ENCODE measurements at places on chromosomes 11 and 22.

- no peak for DNase-seq
Observed at GRCh38 chr11:104844451-104844850, 53.8 kb downstream of the CASP12 start.

- DNase-seq: no peak
Observed at GRCh38 chr22:28269277-28269676, 350.2 kb upstream of the PITPNB start.

GRCh38 chr22:41772645-41773044, 27.8 kb upstream of the CCDC134 start:
- DNase-seq: no peak

DNA sequence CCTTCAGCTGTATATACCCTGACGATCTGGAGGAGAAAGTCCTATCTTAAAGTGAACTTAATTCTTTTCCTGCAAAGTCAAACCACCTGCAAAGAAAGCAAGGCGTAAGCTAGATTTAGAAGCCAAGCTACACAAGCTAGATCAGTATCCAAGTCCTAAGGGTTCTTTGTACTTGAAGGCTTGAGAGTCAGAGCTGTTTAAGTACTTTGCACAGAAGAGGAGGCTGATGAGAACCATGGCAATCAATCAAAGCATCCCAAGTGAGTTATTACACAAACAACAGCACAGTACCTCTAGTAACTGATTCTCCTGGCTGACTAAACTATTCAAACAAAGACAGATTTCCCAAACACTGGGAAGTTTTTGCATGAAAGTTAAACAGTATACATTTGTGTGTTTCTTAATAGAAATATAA, 1.9 kb downstream of the CDON start:
- no peak for DNase-seq

- DNase-seq: no peak
Observed at GRCh38 chr11:117189191-117189940, 9.8 kb upstream of the TAGLN start.

- DNase-seq: no peak
Observed at GRCh38 chr22:24323233-24323632, 52.6 kb downstream of the SPECC1L start.

DNA sequence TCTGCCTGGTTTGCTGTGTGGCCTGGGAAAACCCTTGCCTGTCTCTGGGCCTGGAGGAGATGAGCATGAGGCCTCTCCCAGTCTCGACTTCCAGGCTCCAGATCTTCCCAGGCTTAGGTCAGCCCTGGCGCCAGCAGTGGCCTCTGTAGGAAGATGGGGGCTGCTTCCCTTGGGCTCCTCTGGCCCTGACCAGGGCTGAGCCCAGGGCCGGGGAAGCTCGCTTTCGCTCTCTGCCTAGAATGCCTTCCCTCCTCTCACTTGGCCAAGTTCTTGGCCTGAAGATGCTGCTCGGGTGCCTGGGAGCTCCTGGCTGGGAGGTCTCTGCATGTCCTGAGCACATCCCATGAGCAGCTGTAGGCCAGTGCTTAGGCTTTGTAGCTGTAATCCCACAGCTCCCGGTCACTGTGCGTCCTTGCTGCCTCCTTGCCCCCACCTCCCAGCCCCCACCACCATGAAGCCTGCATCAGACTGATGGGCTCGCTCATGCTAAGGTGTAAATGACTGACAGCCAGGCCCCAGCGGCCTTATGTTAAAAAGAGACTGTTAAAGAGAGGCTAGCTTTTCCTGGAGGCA, 25.5 kb downstream of the SHISAL1 start:
- DNase-seq: no peak

DNA sequence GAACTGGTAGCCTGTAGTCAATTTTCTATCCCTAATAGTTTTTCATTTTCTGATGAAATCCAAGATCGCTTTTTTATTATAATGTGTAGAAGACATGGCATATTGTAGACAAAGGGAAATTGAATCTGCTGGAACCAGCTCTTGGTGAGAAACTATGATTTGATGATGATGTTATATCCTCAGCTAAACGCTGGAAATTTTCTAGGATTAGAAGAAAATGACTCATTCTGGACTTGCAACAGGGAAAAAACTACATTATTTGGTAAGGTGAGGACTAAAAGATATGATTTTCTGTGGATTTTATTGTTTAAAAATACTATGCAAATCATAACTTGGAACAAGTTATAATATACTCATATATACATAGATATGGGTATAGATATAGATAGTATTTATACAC, 14.1 kb upstream of the PGM2L1 start:
- DNase-seq: no peak

DNA sequence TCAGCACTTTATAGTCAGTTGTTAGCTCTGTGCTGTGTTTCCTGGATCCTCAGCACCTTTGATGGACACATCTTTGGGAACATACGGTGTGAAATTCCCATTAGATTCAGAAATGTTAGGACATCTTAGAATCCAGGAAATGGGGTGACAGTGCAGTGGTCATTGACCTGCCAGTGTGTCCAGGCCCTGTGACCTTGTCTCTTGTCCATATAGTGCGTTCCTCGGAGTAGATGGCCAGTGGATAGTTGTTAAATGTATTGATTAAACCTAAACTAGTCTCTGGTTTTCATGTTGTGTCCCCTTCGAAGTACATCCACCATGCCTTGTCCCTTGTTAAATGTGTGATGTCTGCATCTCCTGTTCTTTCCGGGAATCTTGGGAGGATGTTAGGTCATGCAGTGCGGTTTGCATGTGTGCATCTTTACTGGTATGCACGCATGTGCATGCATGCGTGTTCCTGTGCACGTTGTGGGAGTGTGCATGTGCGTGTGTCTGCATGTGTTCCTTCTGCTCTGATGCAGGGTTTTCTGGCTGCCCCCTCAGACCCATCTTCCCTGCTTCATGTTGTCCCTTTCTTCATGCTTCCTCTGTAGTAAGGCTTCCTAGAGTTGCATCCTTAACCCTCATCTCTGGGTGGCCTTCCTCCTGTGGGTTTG, 4.0 kb downstream of the DGCR8 start:
- no peak for DNase-seq

GRCh38 chr11:73660497-73661034, 14.2 kb downstream of the PLEKHB1 start:
- no peak for DNase-seq
